B cell (primary cell): ENCODE measurements at places on chromosomes 6 and 20. TPM values are rescaled to one million over a fixed set of nuclear protein-coding genes. Genes with fewer than 3 reads are reported as not detected.
A peak's percentile ranks its signal among the peaks of the same experiment; 100 is the strongest.

The LY6G5C gene
- total RNA-seq: 0.76 and 2.1 TPM in 2 replicates

The PSMF1 gene
- 113 and 114 TPM in 2 replicates for total RNA-seq

The TLDC2 gene
- total RNA-seq: not detected in 2 replicates

The DEFB110 gene
- not detected in 2 replicates for total RNA-seq

The SLC4A11 gene
- total RNA-seq: 1.6 and 2.7 TPM in 2 replicates

The SAMD10 gene
- total RNA-seq: 9.8 and 12.7 TPM in 2 replicates

The SPAG4 gene
- 4.7 and 5.7 TPM in 2 replicates for total RNA-seq

The MDFI gene
- not detected in 2 replicates for total RNA-seq

The BMP5 gene
- total RNA-seq: not detected in 2 replicates

The OLIG3 gene
- total RNA-seq: not detected in 2 replicates

The TMC2 gene
- total RNA-seq: not detected in 2 replicates

The CLPSL2 gene
- not detected in 2 replicates for total RNA-seq

The PXDC1 gene
- 17.1 and 18.9 TPM in 2 replicates for total RNA-seq

The SIRPB2 gene
- total RNA-seq: not detected in 2 replicates

The ELOVL4 gene
- 0.10 TPM in 1 of 2 replicates, not detected in the other for total RNA-seq

The SLC17A3 gene
- total RNA-seq: not detected in 2 replicates

DNA sequence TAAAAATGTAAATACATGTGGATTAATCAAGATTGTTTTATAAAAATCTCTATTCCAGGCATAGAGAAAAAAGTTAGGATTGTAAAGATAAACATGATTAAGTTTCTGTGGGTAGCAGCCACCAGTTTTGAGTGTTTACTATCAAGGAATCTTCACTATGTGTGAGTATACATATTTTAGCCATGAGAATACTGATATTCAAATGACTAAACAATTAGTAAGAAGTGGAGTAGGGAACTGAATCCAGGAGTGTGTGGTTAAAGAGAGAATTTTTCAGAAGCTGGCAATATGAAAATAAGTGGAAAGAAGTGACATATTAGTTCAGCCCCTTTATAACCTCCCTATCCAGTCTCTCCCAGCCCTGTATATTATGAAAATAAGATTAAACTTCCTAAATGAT is 10.3 kb downstream of the ELOVL2 start:
- no peak for DNase-seq

DNA sequence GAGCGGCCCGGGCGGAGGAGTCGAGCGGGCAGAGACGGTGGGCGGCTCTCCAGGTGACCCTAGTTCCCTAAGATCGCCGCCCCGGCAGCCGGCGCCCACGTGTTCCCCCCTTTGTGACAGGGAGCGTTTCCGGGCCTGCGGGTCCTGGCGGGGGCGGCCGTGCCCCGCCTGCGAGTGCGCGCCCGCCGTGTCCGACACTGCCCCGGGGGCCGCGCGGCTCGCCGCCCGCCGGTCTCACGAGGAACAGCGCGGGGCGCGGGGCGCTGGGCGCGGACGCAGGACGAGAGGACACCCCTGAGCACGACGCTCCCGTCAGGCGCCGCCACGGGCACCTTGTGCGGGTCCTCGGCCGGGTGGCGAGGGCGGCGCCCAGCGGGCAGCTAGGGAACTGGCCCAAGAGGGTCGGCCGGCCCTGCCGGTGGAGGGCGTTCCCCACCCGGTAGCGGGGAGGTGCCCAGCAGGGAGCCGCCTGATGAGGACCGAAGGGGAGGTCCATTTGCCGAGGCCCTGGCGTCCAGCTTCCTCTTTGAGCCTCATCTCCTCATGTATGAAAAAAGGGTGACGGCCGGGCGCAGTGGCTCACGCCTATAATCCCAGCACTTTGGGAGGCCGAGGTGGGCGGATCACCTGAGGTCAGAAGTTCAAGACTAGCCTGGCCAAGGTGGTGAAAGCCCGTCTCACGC is at the start of gene VARS1:
TSS of gene VARS1 (minus strand) at position 137 of the 683 bp plus-strand sequence. CDS start 535 bp downstream, outside the sequence.
- peak; percentile 96 for DNase-seq

DNA sequence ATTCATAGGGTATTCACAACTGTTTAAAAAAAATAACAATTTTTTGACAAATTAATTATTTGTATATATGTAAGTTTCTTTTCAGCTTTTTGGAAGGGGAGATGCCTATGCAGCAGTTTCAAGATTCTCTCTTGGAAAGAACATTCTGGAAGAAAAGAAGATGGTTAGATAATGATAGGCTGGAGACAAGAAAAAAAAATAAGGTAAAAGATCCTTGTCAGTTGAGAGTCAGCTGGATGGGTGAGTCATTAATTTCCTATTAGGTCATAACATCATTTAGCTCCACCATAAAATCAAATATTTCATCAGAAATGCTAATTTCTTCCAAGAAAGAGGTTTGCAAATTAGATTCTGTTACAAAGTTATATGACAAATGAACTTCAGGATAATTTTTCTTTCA is 880.4 kb downstream of the EPHA7 start:
- no peak for DNase-seq

- DNase-seq: no peak
Observed at GRCh38 chr20:8952721-8953120, 116.2 kb upstream of the PLCB4 start.

- DNase-seq: no peak
Observed at GRCh38 chr6:2641044-2641725, 109.5 kb downstream of the MYLK4 start.

- DNase-seq: no peak
Observed at GRCh38 chr6:161915456-161915964, 641.6 kb upstream of the AGPAT4 start.

- no peak for DNase-seq
Observed at GRCh38 chr6:8809662-8810061, 374.3 kb upstream of the SLC35B3 start.

- no peak for DNase-seq
Observed at GRCh38 chr20:4330011-4330410, 314.7 kb upstream of the RNF24 start.

DNA sequence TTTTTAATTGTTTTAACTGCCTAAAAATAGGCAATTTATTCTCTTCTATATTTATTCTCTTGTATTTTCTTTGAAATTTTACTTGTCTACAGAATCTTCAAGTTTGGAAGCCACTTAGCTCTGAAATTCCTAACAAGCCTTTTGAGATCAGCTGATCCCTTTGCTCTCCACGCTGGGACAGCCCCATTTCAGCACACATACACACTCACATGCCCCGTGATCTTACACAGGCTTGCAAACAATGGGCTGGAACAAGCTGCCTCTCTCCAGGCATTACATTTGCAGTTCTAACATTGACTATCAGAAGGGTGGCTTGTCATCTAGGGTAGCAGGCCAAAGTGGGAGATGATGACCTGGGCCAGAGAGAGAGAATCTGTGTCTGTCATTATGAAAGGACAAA is 62.1 kb upstream of the RAB32 start:
- DNase-seq: no peak

DNA sequence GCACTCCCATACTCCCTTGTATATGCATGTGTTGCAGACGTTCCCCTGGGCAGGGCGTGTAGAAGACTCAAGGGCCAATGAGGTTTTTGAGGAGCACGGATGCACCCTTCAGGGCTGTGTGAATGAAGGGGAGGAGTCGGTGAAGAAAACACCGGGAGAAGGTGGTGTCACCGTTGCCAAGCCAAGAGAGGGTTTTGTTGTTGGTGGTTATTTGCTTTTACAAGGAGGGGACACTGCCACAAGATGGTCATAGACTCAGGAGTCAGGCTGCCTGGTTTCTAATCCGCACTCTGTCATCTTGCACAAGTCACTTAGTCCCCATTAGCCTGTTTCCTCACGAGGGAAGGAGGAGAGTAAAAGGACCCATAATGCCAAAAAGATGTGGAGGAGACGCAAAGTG is 124.0 kb downstream of the PXDC1 start:
- DNase-seq: no peak

DNA sequence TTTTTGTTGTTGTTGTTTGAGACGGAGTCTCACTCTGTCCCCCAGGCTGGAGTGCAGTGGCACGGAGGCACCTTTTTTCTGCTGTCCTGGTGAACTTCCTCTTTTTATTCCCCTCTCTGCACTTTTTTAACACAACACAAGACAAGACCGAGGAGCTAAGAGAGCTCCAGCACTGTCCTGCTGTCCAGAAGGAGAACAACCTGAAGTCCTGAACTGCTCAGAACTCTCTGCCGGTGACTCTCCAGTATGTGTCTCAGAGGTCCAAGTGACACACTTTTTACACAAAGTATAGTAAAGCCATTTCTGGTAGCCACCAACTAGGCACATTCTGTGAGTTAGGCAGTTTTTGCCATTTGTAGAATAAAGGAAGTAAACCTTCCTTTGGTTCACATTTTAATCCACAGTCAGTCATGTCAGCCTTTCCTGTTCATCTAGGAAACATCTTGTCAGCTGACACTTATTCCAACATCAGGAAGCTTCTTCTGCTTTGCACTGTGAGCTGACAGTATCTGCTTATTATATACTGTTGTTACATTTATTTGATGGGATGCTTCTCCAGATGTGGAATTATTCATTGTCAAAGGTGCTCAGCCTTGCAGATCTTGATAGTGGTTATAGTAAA is 28.1 kb upstream of the TXNDC5 start:
- peak; percentile 64 for DNase-seq

DNA sequence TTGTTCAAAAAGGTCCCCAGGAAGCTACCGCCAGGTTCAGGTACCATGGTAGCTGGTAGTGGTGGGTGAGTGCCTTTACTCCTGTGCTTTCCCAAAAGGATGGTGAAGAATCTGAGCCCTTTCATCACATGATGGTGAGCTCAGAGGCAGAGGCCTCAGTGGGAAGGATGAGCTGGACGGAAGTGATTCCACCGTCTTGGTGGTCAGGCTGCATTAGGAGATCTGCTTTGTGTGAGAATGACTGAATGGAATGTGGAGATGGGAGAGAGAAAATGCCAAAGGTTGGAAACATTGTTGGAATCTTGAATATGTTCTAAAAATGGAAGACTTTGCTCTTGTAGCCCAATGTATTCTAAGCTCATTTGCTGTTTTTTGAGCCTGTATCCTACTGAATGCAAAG is 108.1 kb upstream of the SCP2D1 start:
- no peak for DNase-seq

DNA sequence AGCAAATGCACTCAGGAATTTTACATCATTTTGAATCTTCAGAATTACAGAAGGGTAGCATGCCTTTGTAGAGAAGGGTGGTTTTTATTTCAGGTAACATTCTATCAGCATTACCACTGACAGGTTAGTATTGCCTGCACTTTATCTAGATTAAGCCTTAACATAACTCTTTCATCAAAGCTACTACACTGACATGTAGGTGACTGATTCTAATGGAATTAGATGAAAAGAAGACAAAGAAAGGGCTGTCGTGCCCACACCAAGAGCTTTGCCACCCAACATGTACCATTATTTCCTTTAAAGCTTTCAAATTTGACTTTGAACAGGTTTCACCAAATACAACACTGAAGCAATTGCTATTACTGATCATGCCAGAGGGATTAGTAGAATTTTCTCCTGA is 551.9 kb downstream of the EYS start:
- no peak for DNase-seq

- DNase-seq: peak; percentile 71
Observed at GRCh38 chr20:63941282-63942081, 14.7 kb downstream of the UCKL1 start.

- no peak for DNase-seq
Observed at GRCh38 chr6:170099387-170099786, 191.5 kb downstream of the DLL1 start.

DNA sequence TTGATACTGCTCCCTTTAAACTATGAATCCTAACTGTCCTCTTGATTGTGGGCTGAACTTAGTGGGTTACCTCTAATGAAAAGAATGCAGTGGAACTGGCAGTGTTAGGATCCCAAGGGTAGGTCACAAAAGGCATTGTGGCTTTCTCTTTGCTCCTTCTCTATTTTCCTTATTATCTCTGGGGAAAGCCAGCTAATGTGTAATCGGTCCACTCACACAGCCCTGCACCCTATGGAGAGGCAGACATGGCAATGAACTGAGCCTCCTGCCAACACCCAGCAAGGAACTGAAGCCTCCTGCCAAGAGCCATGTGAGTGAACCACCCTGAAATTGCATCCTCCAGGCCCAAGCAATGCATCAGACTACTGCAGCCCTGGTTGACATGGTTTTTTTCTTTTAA is 24.6 kb upstream of the ZNF133 start:
- no peak for DNase-seq

DNA sequence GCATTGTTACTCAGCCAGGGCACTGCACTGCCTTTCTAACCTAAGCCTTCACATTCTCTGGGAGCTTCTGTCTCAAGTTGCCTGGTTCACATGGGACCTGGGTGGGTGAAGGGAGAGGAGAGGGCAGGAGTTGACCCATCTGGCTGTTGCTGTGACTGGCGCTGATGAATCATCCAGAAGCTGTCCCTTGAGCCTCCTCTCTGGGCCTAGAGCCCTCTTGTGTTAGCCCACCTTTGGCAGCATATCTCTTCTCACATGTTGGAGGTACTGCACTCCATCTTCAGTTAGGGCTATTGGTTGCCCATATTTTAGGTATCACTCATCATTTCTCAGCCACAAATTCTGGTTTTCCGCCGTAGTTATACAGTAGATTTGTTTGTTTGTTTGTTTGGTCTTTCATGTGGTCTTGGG is 19.8 kb downstream of the XRN2 start:
- no peak for DNase-seq

DNA sequence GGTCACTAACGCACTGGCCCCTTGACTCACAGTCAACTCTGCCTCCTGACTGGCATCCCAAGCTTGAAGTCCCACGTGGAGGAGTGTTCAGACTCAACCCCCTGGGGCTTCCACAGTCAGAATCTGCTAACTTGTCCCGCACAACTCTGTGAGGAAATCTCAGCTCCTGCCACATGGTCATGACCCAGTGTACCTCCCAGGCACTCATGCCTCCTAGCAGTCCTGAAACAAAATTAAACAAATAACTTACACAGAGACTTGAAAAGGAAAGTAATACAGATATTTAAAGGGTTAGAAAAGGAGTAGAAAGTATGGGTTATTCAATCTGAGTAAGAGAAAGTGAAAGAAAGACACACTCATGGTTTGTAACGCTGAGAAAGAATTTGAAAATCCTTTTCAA is 134.9 kb downstream of the GMDS start:
- no peak for DNase-seq

GRCh38 chr6:18022398-18023231 is 35.2 kb upstream of the KIF13A start:
- no peak for DNase-seq

DNA sequence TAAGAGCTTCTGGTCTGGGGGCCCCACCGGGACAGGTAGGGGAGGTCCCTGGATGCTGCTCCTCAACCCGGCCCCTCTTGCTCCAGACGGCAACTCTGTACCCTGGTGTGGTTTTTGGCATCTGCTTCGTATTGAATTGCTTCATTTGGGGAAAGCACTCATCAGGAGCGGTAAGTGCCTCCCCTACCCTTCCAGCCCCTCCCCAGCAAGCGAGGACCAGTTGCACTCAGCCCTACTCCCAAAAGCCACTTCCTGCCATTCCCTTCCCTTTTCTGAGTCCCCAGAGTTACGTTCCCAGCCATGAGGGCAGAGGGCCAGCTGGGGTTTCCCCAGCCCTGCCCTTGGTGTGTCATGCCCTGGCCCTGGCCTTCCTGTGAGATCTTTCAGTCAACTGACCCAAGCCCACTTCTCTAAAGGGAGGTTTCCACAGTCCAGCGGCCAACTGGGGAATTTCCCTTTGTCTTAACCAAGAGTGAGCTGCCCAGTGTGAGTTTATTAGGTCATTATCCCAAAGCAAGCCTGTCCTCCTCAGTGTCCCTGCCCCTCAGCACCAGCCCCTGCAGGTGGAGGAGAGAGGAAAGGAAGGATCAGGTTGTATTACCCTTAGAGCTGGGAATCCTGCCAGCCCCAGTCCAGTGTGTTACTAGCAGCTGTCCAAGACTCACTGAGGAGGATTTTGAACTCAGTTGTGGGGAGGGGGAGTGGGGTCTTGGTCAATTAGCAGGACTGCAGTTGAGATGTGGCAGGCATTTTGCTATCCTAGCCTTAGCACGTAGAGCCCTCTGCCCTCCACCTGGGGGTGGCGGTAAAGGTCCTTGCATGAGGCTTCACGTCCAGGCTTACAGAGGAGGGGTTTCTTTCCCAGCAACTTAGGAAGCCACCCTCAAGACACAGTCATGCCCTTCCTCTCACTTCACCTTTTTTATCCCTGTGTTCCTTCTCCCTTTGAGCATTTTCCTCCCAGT is 45.8 kb downstream of the TM9SF4 start:
- DNase-seq: peak; percentile 28
